ENCODE measurements at places on chromosomes 16 and 17. TPM values are rescaled to one million over a fixed set of nuclear protein-coding genes. Genes with fewer than 3 reads are reported as not detected.

The ADGRG3 gene
- polyA plus RNA-seq = not detected

DNA sequence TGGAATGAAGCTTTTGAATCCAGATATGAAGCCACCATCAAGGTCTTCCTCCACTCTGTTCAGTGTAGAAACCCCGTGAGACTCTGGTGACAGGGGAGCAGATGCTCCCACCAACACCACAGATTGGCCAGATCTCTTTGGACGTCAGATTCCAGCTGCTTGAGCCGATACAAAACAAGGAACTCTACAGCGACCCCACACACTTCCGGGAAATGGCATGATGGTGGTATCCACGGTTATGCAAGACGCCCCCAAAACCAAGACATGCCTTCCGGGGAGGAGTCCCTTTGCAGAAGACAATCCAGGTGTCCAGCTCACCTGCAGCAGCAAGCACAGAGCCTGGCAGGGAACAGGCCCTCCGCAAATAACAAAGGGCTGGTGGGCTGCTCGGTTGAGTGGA is 19.8 kb upstream of the PITPNA start:
- no peak for DNase-seq

DNA sequence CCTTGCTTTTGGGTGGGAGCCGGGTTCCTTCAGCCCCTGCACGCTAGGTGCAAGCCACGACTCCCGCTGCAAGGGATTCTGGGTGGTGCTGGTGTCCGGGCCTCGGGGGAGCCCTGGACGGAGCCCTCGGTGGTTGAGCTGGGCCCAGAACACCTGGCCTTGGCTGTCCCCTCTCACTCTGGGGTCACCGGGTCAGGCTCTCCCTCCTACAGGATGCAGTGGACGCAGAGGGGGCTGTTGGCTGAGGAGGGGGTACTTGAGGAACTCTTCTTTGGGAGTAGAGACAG is 27.9 kb upstream of the SLC38A10 start:
- DNase-seq = no peak

The KRTAP2-1 gene
- polyA plus RNA-seq = not detected

GRCh38 chr16:47617732-47618131 is 156.6 kb downstream of the PHKB start:
- peak; percentile 49 for DNase-seq

DNA sequence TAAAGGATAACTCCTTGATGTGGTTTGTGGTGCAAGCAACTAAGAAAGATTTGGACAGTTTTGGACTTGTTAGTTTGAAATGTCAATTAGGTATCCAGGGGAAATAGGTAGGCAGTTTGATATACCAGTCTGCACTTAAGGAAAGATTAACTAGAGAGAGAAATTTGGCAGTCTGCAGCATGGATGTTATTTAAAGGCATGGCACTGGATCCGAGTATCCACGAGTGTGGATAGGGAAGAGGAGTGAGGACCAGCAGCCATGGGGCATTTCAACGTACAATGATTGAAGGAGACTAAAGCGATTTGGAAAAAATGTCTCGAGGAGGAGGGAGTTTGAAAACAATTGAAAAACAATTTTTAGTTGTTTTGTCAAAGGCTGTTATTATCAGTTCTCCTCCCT is 117.4 kb downstream of the NLK start:
- no peak for DNase-seq

GRCh38 chr17:69962436-69962995 is 112.5 kb upstream of the KCNJ16 start:
- no peak for DNase-seq

The MAPT gene
- polyA plus RNA-seq = 0.20 TPM

- no peak for DNase-seq
Measured at GRCh38 chr16:555528-556473, 4.4 kb upstream of the PRR35 start.

The KRTAP9-4 gene
- not detected for polyA plus RNA-seq

GRCh38 chr17:37194208-37194607 is 181.6 kb upstream of the C17orf78 start:
- DNase-seq = no peak

DNA sequence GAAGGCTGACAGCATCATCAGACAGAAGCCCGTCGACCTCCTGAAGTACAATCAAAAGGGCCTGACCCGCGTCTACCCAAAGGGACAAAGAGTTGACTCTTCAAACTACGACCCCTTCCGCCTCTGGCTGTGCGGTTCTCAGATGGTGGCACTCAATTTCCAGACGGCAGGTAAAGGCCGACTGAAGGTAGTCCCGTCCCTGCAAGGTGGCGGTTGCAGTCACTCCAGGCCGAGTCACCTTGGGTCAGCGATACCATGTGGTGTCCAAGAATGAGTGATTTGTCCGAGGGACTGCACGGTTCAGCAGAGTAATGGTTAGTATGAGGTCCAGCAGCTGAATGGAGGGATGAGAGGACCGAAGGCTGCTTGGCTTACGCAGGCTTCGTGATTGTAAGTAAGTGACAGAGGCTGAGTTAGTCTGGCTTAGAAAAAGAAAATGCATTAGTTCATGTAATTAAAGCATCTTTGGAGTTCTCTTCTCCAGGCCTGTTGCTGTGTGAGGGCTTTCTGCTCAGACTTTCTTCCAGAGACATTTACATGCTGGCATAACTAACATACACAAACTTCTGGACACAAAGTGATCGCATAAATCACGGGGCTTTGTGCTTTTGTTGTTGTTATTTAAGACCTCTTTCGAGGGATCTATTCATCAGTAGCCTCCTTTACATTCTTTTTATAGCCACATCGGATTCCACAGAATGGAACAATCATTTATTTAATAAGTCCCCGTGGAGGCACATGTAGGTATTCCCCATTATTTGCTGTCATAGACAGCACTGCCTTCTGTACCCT is 74.9 kb downstream of the SDR42E1 start:
- DNase-seq = no peak

- DNase-seq = no peak
Measured at GRCh38 chr16:30407804-30408534, 563 bp downstream of the ZNF771 start.

DNA sequence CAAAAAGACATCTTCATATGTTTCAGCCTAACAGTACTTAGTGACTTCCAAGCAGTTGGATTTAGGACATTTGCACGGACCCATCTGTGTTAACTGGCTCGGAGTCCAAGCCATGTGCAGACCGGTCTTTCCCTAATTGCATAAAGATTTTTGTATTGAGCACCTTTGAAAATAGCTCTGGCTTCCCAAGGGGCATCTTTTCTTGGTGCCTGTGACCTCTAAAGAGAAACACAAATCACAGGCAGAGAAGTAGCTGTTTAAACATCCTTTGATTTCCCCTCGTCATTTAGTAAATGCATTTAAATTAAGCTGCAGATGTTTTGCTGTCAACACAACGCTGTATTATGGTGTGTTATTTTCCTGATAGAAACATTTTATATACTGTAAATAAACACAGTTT is 288.2 kb upstream of the SALL1 start:
- DNase-seq = no peak

- DNase-seq = no peak
Measured at GRCh38 chr16:23207485-23207884, 24.9 kb downstream of the SCNN1G start.

The ASGR1 gene
- 0.25 TPM for polyA plus RNA-seq

DNA sequence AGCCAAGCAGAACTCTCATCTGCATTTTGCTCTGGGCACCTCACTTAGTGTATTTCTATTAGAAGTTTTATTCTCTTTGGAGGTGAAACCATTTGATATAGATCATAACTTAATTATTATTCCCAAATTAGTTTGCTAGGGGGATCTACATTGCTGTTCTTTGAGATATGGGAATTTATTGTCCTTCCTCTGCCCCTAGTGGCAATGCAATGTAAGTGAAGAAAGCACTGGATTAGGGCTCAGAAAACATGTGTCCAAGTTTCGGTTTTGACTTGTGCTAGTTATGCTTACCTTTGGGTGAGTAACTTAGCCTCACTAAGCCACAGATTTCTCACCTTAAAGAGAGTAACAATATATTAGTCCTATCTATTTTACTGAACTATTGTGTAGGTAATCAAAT is 2.9 kb downstream of the KRT39 start:
- DNase-seq = peak; percentile 83

GRCh38 chr16:12435730-12436129 is 368.0 kb downstream of the CPPED1 start:
- no peak for DNase-seq

DNA sequence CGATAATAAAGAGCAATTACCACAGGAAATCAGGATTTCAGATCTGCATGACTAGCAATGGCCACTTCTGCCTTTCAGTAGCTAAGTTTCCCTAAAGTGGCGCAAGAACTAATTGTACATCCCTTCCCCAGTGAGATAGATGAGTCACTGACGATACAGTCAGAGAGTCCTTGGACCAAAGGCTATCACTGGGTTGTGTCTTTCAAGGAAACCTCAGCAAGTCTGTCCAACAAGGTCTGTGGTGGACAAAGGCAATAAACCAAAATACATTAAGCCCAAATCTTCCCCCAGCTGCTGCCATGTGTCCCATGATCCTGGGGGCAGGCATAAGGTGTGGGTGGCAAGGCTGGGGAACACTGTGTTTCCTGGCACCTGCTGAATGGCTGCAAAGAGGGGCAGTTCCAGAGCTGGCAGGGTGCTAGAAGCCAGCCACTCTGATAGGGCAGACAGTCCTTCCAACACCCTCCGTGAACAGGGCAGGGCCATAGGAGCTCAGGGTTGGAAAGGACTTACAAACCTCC is 20.5 kb upstream of the MTMR4 start:
- peak; percentile 74 for DNase-seq

GRCh38 chr16:58515871-58516767 is 802 bp downstream of the SETD6 start:
- DNase-seq = peak; percentile 61

DNA sequence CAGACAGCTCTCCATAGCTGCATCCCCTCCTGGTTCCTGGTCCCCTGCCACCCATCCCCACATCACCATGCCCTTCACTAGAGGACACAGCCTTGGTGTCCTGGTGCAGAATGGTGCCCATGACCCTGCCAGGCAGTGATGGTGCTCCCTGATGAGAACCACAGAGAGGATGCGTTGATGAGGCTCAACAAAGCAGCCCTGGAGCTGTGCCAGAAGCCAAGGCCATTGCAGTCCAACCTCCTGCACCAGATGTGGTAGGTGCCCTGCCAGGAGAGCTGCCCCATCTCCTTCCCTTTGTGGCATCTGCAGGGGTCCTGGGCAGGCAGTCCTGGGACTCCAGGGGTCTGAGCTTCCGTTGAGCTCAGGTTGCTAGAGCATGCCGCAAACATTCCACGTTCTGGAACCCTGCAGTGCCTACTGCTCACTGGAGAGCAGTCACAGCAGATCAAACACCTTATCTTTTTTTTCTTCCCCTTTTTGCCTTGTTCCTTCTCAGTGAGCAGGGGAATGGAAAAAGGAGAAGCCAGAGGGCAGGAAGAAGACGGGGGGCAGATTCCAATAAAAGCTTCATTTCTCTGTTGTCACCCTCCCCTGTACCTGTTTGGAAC is 5.3 kb upstream of the EPN3 start:
- DNase-seq = no peak

DNA sequence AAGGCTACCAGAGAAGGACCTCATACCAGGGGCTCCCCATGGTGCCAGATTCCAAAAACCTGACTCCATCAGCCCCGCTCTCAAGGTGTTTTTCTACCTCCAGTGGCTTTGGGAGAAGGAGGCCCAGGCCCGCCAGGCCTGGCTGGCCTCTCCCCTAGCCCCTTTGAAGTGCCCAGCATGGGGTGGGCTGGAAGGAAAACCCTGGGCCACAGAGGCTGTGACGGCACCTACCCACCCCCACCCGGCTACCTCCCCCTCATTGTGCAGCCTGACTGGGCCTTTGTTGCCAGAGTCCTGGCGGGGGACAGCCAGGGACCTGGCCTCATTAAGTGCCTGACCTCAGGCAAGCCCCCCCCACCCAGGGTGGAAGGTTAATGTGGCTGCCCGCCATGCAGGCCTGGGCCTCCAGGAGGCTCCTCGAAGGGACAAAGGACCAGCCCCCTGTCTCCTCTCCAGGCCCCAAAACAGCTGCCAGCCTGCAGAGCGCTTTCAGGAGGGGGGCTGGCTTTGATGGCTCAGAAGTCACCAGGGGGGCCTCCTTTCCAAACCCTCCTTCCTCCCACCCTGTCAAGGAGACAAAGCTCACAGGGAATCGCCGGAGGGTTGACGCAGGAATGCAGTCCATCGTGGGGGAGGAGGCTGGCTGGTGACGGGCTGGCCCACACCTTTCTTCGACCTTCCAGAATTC is 159.4 kb downstream of the ZNF423 start:
- DNase-seq = no peak

GRCh38 chr16:30457256-30457655 is 11.6 kb upstream of the SEPHS2 start:
- DNase-seq = no peak

The MT4 gene
- polyA plus RNA-seq = not detected

GRCh38 chr17:47275245-47275984 is 21.8 kb downstream of the ITGB3 start:
- DNase-seq = peak; percentile 96

The METRN gene
- 15.0 TPM for polyA plus RNA-seq
